NCI-H1092 treated with DMSO at 0.1 percent for 48 hours (cell line): ENCODE measurements at places on chromosomes 3 and 15.

DNA sequence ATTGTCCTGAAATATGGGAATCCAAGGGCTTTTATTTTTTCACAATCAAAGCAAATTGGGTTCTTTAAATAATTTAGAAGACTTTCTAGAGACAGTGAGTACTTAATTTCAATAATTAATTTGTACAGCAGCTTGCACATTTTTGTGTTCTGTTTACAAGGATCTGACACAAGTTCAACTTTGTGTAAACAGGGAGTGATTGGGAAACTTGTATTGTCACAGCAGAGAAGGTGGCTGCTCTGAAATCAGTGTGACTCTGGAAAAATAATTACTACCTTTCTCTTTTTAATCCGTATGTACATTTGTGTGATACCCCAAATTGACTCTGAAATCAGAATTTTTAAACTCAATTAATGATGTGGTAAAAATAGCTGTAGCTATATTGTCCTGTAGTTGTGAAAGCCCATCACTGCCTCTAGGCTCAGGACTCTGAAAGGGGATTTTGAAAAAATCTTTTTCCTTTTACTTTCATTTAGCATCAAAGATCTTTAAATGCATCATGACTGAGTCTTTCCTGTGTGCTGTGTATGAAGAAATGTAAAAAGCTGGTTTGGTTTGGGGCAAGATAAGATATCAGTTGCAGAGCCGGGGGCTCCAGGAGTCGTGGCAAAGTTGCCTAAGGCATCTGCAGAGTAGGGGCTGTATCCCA lies 45.1 kb downstream of the MFSD1 start:
- no peak for DNase-seq

DNA sequence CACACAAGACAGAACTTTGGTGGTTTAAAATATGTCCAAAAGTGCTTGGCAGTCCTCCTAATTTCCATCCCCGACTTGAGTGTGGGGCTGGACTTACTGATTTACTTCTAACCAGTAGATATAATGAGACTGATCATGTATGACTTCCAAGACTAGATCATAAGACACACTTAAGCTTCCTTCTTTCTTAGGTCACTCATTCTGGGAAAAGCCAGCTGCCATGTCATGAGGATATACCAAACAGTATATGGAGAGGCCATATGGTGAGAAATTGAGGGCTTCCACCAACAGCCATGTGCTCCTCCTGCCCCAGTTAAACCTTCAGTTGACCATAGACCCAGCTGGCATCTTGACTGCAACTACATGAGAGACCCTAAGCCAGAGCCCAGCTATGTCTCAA lies 282.8 kb upstream of the PROK2 start:
- no peak for DNase-seq

DNA sequence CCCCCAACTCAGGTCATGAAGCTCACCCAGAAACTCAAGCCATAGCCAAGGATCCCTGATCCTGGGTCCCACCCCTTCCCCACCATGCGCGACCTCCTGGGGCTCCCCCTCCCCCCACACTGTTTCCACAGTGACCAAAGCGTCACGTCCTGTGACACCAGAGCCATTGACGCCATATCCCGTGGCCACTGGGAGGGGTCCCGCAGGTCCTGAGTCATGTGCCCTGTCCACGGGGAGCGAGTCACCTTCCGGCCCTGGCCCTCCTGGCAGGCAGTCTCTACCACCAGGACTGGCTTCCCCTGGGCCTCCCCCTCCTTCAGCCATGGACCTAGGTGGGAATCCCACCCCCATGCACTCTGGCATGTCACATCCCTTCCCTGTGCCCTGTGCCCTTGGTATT lies 15.6 kb downstream of the SEMA3F start:
- DNase-seq = no peak

DNA sequence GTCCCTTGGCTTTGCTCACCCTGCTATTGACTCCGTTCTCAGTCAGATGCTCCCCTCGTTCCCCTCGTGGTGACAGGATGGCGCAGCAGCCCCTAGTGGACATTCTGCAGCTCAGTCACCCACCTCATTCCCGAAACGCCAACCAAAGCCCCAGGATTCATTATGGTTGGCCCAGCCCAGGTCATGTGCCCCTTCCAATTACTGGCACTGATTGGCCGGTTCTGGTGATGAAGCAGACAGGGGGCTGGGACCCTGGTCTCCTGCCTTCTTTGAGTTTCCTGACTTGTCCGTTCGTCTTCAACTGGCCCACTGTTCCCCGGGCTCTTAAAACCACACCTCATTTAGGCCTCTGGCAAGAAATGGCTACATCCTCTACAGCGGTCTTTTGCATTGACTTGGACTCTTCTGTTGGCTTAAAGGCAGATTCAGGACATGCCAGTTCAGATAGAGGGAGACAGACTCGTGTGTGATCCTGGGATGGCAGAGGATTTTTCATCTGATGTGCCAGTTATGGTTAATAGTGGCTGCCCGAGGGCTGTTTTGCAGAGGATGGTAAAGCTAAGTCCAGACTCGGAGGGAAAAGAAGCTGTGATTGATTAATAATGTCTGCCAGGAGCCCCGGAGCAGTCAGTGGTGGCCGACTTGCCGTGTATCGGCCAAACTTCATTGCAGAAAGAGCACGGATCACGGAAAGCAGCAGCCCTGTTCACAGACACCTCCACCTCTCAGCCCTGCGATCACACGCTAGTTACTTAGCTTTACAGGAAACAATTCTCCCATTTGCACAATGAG lies 37.8 kb downstream of the LSM3 start:
- DNase-seq = no peak

DNA sequence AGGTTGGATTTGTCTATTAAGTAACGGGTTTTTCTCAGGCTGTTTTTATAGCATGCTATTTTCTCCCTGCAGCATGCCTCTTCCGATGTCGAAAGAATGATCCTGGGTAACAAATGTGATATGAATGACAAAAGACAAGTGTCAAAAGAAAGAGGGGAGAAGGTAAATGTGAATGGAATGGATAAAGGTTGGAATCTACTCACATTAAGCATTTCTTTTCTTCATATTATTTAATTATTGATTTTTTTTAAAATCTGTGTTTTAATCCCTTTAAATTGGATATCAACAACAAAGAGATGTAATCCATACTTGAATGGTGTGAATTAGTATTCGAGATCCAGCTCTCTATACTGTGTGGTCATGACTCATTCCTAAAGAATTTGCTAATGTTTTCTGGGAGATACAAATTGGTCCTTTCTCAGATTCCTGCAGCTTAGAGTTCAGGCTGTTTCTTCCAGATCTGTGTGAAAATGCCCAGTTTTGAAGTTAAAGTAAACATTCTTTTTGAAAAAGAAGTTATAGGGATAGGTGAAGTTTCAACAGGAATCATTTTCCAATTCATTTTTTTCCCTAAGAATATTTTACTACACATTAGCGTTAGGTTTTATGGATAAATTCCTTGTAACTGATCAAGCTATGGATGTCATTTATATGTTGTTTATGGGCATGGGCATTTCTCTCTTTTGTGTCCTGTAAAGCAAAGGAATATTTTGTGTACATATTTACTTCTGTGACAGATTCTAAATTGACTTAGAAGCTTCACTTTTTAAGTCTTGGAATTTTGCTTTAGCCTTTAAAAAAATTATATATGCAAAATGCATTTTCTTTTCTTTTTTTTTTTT lies 20.8 kb upstream of the APH1B start:
- no peak for DNase-seq

GRCh38 chr3:151873398-151873797 lies at the start of gene SUCNR1:
Gene SUCNR1 (plus strand): TSS chr3:151873643. CDS start chr3:151879893, 6,250 bp downstream.
- no peak for DNase-seq

DNA sequence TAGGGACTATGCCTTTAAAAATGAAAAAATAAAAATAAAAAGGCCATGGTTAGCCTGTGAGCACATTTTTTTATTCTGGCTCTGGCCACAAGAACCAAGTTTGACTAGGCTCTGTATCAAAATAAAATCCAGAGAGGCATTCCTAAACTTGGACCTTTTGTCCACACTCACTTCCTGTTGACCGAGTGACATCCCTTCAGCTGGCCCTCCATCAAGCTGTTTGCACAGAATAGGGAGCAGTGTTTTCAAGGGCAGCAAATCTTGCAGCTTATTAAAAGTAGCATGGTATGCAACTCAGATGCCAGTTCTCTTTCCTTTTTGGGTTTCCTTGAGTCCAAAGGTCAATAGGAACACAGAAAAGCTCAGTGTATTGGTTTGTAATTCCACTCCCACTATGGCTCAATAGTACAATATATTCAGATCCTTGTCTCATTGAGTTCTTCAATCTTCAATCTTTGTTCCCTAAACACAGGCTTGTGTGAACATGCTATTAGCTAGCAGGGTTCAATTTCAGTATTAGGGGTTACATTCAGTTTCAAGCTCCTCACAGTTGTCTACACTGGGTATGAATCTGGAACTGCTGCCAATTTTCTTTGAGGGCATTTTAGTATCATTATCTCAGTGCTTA lies 244.5 kb downstream of the RBMS3 start:
- DNase-seq = peak; percentile 18

DNA sequence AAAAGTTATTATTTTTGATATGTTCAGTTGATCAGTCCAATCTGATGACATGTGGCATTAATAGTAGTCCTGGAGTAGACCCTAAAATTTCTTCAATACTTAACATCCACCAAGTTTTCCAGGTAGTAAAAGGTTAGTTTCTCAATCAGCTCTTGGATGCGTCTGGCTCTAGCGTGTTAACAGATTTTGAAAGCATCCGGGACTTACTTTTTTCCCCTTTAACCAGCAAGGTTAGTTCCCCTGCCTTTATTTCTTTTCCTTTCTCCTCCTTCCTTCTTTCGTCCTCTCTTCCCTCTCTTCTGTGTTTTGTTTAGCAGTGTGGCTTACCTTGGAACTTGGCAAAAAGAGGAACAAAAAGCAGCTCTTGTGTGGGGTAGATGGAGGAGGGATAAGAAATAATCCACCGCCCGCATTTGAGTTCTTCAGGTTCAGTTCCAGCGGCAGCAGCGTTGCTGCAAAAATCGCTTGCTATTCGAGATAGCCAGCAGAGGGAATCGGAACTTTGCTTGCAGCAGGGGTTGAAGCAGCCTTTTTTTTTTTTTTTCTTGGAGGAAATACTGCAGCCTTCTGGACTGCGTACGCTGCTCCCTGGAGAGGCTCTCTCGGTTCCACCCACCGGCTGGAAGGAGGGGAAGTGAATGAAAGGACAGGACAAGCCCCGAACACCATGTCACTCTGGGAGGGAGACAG lies at the start of gene RBMS3:
TSS of gene RBMS3 (plus strand) at position 668 of the 690 bp plus-strand sequence.
- DNase-seq = peak; percentile 28
